ENCODE measurements at places on chromosomes 5 and 9.

GRCh38 chr9:99134893-99135341 lies 30.0 kb downstream of the TGFBR1 start:
- no peak for DNase-seq

DNA sequence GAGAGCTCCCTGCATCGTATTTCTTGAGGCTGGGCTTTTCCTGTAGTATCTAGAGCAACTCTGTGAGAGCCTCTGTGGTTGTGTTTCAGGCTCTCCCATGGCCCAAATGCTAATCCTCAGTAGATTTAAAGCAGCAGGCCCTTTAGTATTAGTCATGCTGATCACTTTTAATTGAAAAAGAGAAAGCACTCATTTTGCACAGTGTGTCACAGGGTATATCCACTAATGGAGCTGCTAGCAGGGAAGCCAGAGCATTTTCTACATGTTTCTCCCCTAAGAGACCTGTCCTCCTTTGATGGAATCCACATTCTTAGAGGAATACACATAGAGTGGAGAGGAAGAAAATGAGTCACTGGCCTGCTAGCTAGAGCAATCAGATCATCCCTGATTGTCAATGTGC lies 348.5 kb downstream of the TMEM232 start:
- DNase-seq = no peak

DNA sequence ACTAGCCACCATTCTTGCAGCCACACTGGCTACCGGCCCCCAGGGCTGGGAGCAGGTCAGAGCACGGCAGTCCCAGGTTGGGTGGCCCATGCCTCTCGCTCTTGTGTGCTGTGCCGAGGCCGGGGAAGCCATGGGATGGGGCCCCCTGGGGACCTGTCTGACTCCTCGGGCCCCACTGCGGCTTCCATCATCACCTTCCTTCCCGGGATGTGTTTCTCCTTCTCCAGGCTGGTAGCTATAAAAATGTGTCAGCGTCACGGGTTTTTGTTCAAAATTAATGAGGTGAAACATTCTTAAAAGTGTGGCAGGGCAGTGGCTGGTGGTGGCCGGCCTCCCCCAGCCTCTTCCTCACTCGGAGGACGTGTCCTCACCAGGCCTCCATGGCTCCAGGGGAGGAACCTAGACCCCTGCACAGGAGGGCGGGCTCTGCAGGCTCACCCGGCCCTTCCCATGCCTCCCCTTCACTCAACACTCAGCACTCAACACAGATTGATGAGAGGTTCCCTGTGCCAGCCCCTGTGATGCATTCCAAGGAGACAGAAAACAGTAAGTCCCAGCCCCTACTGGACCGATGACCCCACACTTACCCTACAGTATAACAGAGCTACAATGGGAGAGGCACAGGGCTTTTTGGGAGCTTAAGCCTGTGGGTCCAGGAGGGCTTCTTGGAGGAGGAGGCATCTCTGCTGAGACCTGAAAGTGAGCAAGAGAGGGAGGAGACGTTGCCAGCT lies 43.2 kb downstream of the PTGES start:
- DNase-seq = no peak

- no peak for DNase-seq
These were observed 10.0 kb upstream of the ATG10 start for GRCh38 chr5:81961651-81962440.

DNA sequence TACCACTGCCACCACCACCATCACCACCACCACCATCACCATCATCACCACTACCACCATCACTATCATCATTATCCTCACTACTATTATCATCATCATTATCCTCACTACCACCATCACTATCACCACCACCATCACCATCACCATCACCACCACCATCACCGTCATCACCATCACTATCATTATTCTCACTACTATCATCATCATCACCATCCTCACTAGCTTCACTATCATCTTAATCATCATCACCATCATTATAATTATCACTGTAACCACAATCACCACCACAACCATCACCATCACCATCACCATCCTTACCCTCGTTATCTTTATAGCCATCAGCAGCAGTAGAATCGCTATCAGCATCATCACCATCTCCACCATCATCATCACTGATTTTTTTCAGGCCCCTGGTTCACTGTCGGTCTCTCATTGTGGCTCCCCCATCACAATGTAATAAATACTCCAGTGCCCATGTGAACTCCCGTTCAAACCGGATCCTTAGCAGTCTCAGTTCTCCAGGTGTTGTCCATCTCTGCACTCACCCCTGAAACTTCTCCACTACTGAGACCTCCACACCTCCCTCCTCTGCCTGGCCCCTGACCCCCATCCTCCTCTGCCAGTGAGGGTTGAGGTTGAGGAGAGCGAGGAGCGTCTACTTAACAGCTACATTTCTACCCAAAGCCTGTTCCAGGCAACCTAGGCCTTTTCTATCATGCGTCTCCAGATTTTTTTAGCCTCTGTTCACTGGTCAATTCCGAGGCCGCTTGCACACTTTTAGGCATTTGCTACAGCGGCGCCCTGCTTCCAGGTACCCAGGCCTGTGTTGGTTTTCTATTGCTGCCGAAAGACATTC lies 238.2 kb downstream of the PBX3 start:
- DNase-seq = no peak

DNA sequence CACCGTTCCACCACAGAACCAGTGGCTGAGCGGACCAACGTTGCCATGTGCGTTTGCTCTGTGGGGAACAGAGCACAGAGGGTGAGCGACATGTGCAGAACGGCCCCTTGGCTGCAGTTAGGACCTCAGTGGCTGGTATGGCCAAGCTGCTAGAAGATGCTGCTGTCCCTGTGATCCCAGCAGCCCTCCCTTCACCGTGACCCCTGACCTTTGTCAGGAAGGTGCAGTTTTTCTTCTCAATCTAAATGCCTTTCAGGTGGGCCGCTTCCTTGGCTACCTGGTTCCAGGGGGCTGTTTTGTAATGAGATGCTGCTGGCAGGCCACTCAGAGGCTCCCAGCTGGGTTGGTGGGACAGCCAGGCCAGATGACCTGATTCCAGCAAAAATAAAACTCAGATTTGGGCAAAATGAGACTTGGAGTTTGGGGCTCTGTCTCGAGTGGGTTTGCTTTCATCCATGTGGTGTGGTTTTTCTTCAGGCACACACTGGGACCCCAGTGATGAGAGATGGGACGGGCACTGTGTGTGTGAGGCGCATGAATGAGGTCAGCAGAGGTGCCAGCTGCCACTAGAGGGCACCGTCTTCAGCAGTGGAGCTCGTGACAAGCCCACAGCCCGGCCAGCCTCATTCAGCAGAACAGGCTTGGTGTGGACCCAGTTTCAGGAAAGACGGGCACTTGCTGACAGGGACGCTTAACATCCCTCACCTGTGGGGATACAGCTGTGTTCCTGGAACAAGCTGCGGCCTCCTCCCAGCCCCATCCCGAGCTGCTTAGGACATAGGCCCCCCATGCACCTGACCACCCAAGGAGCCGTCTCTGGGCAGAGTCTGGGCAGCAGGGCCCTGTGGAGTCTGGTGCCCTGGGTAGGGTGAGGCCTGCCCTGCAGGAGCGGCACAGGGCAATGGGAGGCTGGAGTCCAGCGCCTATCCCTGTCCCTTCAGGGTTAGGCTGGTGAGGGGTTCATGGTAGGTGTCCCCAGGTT lies 4.1 kb downstream of the MRPS2 start:
- DNase-seq = peak; percentile 70

- no peak for DNase-seq
These were observed 76.6 kb upstream of the ACTBL2 start for GRCh38 chr5:57559110-57559635.

GRCh38 chr5:43017428-43017815 lies 22.7 kb downstream of the ANXA2R start:
- DNase-seq = peak; percentile 62

DNA sequence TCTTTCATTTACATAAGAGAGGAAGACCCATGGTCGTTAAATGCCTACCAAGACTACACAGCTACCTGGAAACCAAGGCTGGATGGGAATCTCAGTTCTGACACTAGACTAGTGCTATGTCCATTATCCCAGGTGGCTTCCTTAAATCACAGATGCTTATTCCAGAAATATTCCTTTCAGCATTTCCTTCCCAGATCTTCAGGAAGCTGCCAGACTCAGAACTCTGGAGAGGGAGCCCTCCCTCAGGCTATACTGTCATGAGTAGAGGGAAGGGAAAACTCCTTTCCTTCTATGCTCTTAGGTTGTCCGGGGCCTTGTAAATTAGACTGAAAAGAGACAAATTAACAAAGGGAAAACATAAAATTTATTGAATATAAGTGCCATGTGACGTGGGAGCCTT lies 20.8 kb downstream of the FREM1 start:
- DNase-seq = no peak

- DNase-seq = no peak
These were observed 25.3 kb downstream of the SLC22A5 start for GRCh38 chr5:132394667-132395259.

GRCh38 chr9:131080589-131080988 lies 15.7 kb upstream of the AIF1L start:
- DNase-seq = no peak
